ENCODE measurements at places on chromosomes 1 and 21.

GRCh38 chr1:2865571-2866421 lies 64.3 kb upstream of the TTC34 start:
- DNase-seq, result no peak

GRCh38 chr1:91404151-91405012 lies at the start of gene HFM1:
TSS of gene HFM1 (minus strand) at chr1:91404837. CDS start at chr1:91401082, 3,755 bp downstream.
- peak; percentile 79 for DNase-seq

DNA sequence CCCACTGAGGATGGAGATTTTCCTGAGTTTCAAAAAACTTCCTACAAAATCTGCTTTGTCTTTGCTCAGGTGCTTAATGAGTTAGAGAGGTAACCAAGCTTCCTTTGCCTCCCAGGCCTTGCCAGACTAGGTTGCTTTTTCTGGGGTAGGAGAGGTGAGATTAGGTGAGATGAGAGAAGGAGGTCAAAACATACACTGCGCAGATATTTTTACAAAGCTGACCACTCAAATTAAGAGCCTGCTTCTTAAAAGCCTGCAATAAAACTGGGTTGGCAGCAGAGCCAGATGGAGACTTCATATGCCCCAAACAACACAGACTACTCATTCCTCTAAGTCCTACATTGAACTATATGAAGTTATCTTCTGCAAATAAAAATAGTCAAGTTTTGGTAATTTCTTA lies 352.5 kb downstream of the NUF2 start:
- no peak for DNase-seq

DNA sequence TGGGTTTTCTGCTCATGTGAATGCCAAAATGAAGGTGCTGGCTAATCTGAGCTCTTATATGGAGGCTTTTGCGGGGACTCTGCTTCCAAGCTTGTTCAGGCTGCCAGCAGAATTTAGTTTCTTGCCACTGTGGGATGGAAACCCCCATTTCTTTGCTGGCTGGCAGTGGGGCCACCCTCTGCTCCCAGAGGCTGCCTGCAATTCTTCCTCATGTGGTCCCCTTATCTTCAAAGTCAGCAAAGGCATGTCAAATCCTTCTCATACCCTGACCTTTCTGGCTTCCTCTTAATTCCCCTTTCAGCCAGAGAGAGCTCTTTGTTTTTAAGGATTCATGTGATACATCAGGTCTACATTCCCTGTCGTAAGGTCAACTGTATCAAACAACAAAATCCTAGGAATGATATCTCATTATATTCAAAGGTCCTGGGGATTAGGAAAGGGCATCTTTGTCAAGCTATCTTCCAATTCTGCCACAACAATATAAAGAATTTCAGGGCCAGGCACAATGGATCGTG lies 5.2 kb upstream of the GPR161 start:
- no peak for DNase-seq

DNA sequence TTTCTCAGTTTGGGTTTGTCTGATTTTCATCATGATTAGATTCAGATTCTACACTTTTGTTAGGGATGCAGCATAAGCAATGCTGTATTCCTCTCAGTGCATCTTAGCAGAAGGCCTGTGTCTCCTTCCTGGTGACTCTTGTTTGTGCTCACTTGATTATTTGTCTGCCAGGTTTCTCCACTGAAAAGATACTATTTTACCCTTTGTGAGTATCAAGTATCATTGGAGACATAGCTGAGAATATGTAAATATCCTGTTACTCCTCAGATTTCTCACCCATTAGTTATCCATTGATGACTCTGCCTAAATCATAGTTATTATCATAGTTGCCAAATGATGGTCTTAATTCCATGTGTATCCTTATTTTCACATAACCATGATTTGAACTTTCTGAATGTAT lies 148.5 kb downstream of the POU2F1 start:
- DNase-seq, result no peak

DNA sequence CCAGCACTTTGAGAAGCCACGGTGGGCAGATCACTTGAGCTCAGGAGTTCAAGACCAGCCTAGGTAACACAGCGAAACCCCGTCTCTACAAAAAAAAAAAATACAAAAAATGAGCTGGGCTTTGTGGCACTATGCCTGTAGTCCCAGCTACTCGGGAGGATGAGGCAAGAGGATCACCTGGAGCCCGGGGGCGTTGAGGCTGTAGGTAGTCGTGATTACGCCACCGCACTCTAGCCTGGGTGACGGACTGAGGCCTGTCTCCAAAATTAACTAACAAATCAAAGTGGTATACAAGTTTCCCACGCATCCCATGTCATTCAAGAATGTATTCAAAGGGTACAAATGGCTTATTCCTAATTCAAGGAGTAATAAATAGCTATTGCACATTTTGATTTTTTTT lies 2.4 kb downstream of the AUNIP start:
- no peak for DNase-seq
